Stimulated activated CD4-positive, alpha-beta T cell treated with anti-CD3 and anti-CD28 coated beads, Interleukin-1b, Interleukin-23, amount 100 ng/mL, for 1 hour (primary cell): ENCODE measurements at places on chromosomes 7 and 10.

DNA sequence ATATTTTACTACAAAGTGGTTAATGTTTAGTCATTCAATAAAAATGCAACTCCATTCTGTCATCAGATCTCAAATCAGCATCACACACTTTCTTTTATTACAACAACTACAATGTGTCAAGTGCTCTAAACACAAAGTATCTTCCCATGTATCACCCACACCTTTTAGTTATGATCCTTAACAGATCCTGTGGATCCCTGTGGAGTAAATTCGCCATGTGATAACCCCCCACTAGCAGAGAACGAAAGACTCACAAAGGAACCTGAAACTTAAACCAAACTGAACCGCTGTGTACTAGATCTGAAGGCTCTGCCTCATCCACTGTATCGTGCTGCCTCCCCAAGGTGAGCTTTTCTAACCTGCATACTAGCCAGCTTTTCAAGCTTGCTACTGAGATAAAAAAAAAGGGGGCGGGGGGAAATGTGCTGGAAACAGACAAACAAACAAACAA is 1.7 kb downstream of the DPY19L1 start:
- DNase-seq = no peak

GRCh38 chr10:44316187-44316921 is 68.5 kb downstream of the CXCL12 start:
- no peak for DNase-seq

GRCh38 chr10:125878957-125879835 is 1.9 kb downstream of the DHX32 start:
- no peak for DNase-seq

- no peak for DNase-seq
Measured at GRCh38 chr7:73891178-73891885, 30.4 kb downstream of the TMEM270 start.

- no peak for DNase-seq
Measured at GRCh38 chr10:108275895-108276685, 1111.6 kb upstream of the SORCS1 start.

GRCh38 chr10:43044448-43044921 is 32.4 kb upstream of the RET start:
- no peak for DNase-seq

DNA sequence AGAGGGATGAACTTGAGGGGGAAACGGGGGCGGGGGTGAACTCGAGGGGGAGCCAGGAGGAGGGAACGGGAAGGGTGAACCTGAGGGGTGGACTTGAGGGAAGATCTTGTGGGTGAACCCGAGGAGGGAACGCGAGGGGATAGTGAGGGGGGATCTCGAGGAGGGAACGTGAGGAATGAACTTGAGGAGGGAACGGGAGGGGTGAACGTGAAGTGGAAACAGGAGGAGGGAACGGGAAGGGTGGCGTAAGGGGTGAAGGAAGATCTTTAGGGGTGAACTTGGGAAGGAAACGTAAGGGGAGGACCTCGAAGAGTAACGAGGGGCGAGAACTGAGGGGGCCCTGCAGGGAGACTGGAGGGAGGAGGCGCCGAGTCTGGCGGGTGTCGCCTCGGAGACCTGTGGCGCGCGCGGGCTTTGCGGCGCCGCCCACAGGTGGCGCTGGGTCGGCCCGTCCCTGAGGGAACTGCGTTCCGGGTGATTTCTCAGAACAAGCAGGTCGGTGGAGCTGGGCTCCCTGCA is 651 bp downstream of the MYO3A start:
- DNase-seq = no peak

GRCh38 chr10:43667317-43667731 is 18.6 kb upstream of the ZNF32 start:
- no peak for DNase-seq

- no peak for DNase-seq
Measured at GRCh38 chr10:48194830-48195229, 79.7 kb downstream of the FRMPD2 start.

- DNase-seq = no peak
Measured at GRCh38 chr10:108982159-108982558, 941.2 kb downstream of the XPNPEP1 start.

GRCh38 chr7:143199040-143199439 is 15.8 kb downstream of the TAS2R39 start:
- no peak for DNase-seq

GRCh38 chr7:136086712-136087111 is 109.6 kb upstream of the MTPN start:
- no peak for DNase-seq

DNA sequence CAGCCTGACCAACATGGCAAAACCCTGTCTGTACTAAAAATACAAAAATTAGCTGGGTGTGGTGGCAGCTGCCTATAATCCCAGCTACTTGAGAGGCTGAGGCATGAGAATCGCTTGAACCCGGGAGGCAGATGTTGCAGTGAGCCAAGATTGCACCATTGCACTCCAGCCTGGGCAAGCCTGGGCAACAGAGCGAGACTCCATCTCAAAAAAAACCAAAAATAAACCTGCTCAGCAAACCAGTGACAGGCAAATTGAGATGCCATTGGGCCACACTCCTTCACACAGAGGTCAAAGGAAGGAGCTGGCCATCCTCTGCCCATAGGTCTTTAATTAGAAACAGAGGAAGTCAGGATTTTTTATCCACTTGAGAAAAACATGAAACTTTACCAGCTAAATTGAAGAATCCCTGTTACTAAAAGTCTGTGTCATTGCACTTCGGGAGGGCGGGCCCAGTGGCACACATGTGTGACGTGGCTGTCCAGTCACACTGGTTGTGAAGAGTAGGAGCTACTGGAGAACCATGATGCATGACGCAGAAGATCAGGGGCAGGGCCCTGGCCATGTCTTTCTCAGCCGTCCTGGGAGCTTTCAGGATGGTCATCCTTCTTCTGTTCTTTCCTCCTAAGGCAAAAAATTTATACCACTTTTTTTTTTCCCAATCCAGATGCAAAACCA is 118.3 kb upstream of the ZNF438 start:
- DNase-seq = no peak

GRCh38 chr10:16527452-16527851 is 5.8 kb upstream of the C1QL3 start:
- DNase-seq = no peak

DNA sequence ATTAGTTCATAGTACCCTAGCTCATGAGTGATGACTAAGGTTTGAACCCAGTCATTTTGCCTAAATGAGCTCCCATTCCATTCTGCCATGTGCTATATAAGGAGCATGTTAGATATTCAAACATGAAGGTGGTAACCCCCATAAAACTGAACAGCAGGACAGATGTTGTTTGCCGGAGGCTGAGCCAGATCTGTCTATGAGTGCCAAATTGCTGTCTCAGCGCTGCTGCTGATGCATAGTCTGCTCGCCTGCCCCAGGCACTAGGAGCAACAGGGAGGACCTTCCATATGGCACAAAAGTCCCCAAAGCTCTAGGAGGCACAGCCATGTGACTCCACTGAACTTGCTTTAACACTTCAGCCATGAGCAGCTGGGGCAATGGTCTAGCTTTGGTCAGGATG is 466.0 kb upstream of the GHITM start:
- DNase-seq = no peak
